ENCODE measurements at places on chromosomes 4 and X. TPM values are rescaled to one million over a fixed set of nuclear protein-coding genes. Genes with fewer than 3 reads are reported as not detected.

- no peak overlapping the region for H3K27ac ChIP-seq
- no peaks in the 10 kb centered on the region for H3K4me1 ChIP-seq
Measured at GRCh38 chrX:14228611-14229010, 198.9 kb upstream of the GEMIN8 start.

PDGFC gene
- total RNA-seq, result 3.9 TPM

GRCh38 chr4:104064646-104065577, 345.1 kb upstream of the TACR3 start:
- H3K4me1 ChIP-seq, result no peaks in the 10 kb centered on the region
- no peak overlapping the region for H3K4me3 ChIP-seq
- no peaks in the 10 kb centered on the region for H3K27me3 ChIP-seq
- no peak overlapping the region for H3K27ac ChIP-seq
- DNase-seq, result peak; percentile 61
- H3K36me3 ChIP-seq, result no peaks in the 10 kb centered on the region

SMIM31 gene
- total RNA-seq, result not detected

Measured in H9 (cell line).